ENCODE measurements at places on chromosomes 3 and 15.

DNA sequence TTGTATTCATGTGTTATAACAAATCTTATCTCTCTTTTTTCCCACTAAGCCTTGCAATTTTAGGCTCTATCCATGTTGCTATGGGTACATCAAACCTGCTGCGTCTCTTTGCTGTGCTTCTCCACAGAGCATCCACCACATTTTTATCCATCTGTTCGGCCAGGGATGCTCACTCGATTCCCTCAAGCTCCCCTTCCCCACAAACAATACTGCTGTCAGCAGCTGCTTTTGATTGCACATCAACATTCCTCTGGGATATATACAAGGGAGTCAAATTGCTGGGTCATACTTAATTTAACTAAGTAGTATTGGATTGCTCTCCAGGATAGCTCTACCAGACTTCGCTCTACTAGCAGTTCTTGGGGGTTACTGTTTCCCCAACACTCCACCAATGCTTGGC is 36.8 kb downstream of the TMEM108 start:
- DNase-seq = no peak

GRCh38 chr3:161274691-161275298 is 53.7 kb downstream of the NMD3 start:
- DNase-seq = no peak

DNA sequence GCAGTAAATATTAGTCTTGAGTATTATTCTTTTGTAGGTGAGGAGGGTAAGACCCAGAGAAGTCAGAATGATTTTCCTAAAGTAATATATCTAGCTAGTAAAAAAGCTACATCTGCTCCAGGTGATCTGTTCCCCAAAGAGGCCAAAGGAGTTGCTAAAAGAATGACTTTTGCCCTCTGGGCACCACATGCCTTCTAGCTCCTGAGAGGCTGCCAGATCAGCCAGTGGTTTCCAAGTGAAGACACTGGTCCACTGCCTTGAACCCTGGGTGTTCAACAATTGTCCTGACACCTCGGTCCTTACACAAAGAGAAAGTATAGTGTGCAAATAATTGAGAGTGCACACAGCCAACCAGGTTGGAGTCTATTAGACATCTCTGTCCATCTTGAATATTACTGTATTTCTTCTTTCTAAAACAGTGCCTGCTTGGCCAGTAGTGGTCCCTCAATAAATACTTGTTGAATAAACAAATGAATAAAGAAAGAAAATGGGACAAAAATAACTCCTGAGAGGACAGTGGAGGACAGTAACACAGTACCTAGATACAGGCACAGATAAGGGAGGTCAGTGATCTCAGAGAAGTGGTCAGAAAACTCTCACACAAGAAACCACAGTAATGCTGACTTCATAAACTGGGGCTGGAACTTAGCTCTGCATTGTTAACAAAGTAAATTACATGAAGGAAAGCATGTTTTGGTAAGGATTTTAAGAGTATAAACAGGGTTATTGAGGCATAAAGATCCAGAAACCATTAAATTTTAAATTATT is 56.6 kb upstream of the CSTA start:
- DNase-seq = no peak

DNA sequence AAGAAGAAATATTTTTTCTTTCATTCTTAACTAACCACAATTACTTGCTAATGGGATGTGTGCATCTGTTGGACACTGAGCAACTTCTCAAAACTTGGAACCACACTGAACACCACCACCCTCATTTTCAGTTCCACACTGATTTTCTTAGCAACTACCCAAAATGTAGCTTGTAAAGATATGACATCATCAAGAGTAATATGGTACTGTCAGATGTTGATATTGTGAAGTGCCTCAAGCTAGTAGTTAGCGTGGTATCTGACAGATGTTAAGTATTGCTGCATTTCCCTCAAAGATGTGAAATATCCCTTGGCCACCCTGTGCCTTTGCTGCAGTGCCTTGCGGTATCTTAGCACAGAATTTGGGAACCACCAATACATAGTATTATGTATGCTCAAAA is 9.3 kb downstream of the RFTN1 start:
- no peak for DNase-seq

GRCh38 chr3:25429361-25430286 is 1.6 kb downstream of the RARB start:
- DNase-seq = no peak

DNA sequence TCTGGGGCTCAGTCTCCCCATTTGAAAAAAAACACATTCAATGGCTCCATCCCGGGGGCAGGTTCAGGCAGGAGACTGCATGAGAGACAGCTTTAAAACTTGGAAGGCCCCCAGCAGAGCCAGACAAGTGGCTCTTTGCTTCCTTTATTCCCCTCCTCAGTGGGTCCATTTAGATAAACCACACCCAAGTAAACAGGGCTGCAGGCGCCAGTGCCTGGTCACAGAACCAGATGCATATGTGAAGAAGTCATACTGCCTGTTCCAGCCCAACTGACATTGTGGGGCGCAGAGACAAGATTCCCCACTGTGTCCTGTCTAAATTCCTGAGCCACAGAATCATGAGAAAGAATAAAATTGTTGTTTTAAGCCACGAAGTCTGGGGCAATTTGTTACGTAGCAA is 9.0 kb downstream of the FBN1 start:
- no peak for DNase-seq

DNA sequence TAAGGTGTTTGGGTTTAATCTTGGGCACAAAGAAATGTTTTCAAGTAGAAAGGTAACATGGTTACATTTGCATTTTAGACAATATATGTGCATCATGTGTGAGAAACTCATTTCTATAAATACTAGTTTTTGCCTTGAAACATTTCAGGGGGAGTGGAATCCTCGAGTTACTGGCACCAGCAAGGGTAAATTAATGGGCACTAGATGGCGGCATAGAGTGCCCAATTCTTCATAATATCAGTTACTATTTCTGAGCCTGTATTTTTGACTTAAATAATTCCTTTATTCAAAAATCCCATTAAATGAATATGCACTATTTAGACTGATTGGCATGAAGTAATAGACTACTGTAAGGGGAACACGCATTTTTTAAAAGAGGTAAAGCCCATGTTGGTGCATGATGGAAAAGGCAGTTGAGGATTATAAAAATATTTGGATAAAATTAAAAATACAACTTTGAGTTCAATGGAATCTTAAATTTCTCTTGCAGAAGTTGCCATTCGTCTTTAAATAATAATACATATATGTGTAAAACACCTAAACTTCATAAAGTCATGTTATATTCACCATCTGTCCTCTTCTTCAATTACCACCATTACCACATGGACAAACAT is 106.3 kb downstream of the ZBTB20 start:
- no peak for DNase-seq

GRCh38 chr3:31790193-31791089 is 190.6 kb downstream of the OSBPL10 start:
- no peak for DNase-seq

GRCh38 chr15:80830677-80831076 is 51.5 kb downstream of the CEMIP start:
- no peak for DNase-seq

DNA sequence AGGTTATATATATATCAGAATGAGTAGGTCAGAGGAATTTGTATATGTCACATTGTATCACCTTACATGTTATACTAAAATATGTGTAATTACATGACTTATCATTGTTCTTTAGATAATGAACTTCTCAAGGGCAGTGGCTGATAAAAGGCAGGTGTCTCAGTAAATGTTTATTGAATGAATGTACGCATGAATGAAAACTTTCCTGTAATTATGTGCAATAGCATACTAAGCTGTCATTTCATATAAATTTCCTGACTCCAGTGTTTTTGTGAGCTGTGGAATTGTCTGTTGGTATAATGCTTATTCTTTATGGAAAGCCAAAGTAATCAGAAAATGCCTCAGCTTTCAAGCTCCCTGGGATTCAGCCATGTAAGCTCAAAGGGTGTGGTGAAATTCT is 4.2 kb downstream of the TBC1D23 start:
- no peak for DNase-seq

- no peak for DNase-seq
Measured at GRCh38 chr3:107216711-107217110, 160.5 kb upstream of the CCDC54 start.

DNA sequence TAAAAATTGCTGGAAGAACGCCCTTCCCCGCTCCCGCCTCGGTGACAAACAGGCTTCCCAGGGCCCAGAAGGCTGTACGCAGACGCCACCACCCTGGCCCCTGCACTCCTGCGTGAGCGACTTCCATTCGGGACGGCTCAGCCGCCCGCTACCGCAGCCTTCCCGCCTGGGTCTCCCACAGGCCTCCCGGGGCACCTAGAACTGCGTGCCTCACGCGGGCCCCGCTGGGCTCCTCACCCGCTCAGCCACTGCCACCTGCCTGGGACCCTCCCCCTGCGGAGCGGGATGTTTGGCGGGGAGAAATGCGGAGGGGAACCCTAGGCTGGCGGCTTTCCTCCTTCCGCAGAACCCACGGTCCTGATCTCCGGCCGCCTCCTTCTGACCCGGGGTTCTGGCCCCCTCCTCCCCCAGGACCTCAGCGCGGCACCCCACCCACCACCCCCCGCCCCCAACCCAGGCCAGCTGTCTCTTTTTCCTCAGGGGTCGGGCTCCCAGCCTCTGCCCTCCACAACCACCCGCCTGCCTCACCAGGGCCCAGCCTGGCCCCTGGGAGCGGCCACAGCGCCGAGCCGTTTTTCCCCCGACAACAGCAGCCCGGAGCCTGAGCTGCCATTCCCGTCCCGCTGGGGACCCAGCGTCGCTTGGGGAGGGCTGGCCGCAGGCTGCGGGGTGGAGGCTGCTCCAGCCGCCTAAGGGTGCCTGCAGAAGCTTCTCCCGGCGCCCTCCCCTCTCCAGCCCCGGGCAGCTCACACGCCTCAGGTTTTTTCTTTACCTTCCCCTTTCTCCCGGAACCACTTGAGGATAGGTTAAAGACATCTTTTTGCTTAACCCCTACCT is 27.6 kb upstream of the RAB7A start:
- DNase-seq = no peak

GRCh38 chr15:70687482-70687881 is 75.9 kb downstream of the UACA start:
- no peak for DNase-seq

DNA sequence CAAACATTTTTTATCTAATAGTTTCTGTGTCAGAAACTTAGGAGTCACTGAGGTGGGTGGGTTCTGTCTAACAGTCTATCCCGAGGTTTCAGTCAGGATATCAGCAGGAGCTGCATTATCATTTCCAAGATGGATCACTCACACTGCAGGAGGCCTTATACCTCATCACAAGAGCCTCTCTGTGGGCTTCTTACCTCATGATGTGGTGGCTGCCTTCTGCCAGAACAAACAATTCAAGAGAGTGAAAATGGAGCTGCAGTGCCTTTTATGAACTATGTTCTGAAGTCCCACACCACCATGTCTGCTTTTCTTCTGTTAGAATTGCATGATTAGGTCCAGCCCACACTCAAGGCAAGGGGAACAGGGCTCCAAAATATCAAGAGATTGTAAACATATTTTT is 27.9 kb downstream of the RFX7 start:
- no peak for DNase-seq

DNA sequence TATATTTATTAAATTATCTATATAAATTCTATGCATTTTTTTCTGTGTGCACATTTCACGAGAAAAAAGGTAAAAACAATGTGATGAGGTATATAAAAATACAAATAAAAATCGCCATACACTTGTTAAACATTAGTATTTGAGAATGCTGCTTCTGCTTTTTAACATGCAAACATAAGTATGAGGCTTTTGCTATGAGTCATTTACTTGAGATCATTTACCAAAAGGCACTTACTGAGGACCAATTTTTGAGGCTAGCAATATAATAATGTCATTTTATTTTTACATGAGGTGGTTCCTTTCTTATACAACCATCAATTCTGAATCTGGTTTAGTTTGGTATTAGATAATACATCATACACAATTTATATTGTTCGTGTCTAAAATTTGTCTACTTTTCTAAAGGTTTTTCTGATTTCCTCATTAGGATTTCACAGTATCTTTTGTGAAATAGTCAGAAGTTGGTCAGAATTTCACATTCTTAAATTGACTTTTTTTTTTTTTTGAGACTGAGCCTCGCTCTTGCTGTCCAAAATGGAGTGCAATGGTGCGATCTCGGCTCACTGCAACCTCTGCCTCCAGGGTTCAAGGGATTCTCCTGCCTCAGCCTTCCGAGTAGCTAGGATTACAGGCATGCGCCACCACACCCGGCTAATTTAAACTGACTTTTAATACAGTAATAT is 25.6 kb downstream of the DCUN1D1 start:
- no peak for DNase-seq

DNA sequence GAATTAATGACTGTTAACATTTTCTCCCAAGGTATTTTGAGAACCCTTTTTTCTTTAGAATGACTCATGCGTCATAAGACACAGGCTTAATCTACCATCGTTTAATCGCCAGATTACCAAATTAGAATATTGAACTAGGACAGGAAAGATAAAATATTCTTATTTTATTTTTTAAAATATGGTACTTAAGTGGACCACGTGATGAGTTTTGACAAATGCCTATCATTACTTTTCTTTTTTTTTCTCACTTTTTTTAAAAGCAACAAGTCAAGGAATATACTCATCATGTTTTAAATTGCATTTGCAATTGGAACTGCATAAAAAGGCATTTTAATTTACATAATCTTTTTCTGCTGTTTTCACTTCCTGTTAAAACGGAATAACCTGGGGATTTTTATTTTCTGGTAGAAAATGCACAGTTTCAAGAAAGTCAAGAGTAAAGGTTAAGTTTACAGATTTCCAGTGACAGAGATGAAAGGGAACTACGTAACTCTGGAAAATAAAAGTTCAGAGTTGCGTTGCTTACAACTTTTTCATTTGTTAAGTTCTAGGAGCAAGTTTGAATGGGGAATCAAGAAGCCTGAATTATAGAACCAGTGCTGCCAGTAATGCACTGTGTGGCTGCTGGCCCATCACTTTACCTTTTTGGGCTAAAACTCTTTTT is 23.6 kb downstream of the SIAH2 start:
- DNase-seq = no peak

- DNase-seq = no peak
Measured at GRCh38 chr15:98000249-98001203, 40.0 kb downstream of the ARRDC4 start.

GRCh38 chr15:25055356-25056068 is 100.7 kb downstream of the SNRPN start:
- no peak for DNase-seq
